ENCODE measurements at places on chromosomes 11 and 22.

DNA sequence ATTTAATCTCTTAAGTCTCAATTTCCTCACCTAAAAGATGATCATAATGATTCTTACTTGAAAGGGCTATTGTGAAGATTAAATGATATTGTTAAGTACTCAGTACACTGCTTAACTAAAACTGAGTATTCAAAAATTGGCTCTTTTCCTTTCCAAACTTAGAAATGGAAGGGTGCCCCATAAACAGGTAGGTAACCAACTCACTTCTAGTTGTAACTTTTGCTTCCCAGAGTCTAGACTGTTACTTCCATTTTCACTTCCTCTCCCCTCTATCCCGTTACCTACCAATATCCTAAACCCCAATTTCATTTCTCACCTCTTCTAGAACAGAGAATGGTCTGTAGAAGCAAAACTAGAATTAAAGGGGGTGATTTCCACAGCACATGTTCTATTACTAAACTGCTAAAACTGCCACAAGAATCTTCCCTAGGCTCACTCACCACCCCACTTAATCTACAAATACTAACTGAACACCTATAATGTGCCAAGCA is 50.0 kb downstream of the RRAS2 start:
- no peak for DNase-seq

DNA sequence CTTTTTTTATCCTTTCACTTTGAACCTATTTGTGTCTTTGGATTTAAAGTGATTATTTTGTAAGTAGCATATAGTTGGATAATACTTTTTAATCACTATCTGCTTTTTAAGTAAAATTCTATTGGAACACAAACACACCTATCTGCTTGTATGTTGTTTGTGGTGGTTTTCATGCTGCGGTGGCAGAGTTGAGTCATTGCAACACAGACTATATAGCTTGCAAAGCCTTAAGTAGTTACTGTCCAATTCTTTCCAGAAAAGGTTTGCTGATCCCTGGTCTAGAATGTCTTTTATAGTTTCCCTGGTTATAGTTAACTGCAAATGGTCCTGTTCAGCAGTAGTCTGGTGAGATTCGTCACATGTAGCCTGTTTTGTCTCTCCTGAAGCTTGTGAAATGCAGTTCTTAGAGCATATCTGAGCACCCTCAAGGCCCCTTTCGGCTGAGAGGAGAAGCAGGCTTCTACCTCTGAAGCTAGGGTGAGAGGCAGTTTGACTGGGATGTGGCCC is 21.5 kb downstream of the SHANK3 start:
- DNase-seq: peak; percentile 54

GRCh38 chr11:75264356-75264755 is 23.8 kb downstream of the TPBGL start:
- no peak for DNase-seq

DNA sequence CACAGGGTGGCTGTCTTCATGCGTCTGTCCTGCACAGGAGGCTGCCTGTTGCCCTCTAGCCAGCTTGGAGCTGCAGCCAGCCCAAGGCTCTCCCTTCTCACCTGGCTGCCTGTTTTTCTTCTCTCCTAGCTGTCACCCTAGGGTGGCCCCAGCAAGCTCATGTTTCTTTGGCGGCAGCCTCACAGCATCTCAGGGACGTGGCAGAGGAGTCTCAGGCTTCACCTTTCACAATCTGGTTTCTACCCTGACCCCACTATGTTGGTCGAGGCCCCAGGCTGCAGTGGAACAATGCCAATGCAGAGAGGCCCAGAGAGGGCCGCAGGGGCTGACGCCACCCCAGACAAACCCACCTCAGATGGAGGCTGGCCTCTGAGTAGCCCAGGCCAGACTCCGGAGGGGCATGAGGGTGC is 2.5 kb upstream of the CLDN5 start:
- no peak for DNase-seq

- DNase-seq: no peak
Measured at GRCh38 chr22:44741929-44742328, 10.4 kb upstream of the ARHGAP8 start.

DNA sequence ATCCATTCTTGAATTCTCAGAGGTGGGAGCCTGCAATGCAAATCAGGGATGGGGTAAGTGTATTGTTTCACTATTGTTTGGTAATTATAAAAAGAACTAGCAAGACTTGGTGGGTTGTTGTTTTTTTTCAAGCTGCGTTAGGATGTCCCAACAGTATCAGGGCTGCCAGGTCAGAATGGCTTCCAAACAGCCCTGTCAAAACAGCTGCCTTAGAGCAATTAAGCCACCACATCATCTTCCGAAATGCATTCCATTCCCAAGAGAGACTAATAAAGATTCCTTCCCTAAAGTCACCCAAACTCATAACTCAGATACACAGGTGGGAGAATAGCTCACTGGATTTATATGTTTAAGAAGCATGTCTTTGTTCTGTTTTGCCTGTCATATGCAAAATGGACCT is 23.5 kb downstream of the BBOX1 start:
- no peak for DNase-seq

DNA sequence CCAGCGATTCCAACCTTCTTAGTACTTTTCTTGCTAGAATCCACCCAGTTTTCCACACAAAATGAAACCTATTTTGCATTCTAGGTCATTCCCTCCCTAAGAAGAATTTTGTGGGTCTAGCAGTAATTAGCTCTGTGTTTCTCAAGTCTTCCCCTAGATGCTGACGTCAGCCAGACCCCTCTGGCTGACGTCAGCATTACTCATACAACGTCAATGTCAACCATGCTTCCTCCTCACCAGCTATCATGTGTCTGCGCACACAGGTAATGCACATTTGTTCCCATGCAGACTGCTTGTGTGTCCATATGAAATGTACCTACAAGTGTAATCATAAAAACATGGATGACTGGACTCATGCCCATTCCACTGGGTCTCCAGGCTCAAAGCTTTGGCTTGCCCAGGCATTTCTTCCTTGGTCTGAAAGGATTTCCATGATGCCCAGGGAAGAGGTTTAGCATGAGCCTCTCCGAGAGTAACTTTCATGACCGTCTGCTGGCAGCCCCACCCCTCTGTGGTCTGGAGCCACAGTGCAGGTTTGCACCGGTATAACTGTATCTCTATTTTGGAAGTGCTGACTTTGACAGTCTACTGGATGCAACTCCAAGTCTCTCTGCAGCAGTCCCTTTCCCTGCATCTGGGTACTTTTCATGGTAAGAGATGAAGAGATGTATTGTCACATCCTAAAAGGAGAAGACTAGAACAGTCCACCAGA is 58.6 kb downstream of the DSCAML1 start:
- DNase-seq: no peak

DNA sequence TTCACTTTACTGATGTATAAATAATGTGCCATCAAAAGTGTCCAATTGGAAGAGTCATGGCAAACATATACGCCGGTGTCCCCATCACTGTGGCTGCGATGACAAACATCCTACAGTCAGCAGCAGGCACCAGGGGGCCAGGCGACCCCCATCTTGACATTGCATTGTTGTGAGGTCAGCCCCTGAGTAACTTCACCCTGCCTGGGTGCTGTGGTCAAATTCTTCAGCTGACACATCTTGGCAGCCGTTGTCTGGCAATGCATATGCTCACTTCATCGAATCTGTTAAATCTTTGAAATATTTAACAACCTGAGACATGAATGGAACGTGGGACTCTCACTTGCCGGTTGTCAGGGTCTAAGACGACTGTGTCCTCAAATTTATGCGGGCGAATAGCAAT is 430.9 kb downstream of the BRD1 start:
- DNase-seq: peak; percentile 2

DNA sequence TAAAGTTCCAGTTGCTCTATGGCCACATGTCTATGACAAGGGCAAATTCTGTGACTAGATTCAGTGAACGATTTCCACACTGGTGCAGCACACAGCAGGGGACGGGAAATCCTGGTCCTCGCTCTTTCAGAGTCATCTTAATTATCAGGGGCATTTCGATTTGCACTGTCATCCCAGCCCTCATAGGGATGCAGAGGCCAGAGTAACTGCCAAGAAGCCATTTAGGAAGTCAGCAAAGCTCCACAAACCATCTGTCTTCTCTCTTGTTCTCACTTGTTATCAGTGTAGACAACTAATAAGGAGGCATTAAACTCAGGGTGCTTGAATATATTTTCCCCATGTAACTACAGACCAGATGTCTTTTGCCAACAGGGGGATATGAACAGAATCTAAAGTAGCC is 151.7 kb downstream of the STK33 start:
- peak; percentile 19 for DNase-seq

DNA sequence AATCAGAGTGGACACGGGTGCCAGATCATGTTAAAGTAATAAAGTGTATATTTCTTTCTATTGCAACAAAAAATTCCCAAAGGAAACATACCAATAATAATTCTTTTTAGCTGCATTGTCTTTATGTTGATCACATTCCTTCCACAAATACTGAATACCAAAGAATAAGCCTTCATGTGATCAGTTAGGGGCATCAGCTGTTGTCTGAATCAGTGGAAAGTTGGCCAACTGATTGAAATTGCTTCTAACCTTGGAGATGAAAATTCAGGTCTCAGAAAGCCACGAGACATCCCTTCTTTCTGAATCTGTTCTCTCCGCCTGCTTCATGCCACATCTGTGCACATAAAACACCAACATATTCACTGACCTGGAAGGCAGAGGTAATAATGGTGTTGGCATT is 785.2 kb downstream of the KCNA4 start:
- no peak for DNase-seq

GRCh38 chr22:40533712-40534378 is 102.7 kb downstream of the MRTFA start:
- DNase-seq: peak; percentile 88

GRCh38 chr11:104329078-104329665 is 165.2 kb upstream of the PDGFD start:
- no peak for DNase-seq

DNA sequence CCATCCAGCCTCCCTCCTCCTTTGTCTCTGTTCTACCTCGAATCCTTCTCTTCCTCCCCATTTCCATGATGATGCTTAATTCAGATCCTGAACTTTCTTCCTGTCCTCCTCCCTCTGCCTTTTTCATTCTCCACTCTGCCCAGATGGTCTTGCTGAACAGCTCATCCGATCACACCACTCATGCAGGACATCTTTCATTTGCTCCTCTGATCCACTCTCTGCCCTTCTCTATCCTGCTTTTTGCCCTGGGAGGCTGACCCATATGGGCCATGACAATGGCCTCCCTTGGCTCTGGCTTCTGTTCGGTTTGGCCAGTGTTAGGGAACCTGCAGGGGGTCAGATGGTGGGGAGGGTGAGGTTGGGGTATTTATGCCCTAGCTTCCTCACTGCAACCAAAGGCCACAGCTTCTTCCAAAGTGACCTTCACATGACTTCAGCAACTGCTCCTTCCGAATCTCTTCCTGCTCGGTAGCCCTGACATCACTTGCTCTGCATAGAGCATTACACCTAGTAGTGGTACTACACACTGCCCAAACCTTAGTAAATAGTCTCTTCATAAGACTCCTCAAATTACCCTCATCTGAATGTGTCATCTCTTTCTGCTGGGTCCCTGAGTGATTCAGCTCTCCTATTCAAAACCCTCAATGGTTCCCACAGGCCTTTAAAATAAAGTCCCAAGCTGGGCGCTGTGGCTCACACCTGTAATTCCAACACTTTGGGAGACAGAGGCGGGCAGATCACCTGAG is 32.7 kb upstream of the MICAL2 start:
- no peak for DNase-seq

DNA sequence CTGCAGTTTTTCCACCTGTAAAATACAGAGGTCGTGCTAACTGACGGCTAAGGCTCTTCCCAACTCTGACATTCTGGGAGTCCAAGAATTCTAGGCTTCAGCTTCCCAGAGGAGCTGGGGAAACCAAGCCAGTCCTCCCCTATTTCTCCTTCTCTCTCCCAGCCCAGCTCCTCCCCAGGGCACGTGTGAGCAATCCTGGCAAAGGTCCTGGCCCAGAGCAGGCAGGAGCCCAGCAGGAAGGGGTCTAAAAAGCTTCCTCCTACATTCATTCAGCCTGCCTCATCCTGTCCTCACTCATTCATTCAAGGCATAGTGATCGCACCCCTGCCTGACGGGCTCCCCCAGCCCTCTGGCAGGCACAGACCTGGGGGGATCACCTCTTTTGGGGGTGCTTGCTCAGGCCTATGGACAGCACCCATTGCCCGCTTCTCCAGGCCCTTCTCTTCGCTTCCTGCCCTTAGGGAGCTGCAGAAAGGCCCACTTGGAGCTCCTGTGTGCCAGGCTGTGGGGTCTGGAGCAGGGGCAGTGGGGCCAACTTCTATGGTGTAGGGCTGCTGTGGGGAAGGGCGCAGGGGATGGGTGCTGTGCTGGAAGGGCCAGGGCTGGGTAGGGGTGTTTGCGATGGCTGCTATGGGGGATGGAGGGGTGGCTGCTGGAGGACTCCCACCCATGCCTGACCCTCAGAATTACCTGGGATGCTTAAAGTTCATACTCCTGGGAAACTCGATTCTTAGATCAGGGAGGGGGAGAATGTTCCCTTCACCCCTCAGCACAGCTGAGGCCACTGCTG is 9.8 kb downstream of the KCNC1 start:
- no peak for DNase-seq

DNA sequence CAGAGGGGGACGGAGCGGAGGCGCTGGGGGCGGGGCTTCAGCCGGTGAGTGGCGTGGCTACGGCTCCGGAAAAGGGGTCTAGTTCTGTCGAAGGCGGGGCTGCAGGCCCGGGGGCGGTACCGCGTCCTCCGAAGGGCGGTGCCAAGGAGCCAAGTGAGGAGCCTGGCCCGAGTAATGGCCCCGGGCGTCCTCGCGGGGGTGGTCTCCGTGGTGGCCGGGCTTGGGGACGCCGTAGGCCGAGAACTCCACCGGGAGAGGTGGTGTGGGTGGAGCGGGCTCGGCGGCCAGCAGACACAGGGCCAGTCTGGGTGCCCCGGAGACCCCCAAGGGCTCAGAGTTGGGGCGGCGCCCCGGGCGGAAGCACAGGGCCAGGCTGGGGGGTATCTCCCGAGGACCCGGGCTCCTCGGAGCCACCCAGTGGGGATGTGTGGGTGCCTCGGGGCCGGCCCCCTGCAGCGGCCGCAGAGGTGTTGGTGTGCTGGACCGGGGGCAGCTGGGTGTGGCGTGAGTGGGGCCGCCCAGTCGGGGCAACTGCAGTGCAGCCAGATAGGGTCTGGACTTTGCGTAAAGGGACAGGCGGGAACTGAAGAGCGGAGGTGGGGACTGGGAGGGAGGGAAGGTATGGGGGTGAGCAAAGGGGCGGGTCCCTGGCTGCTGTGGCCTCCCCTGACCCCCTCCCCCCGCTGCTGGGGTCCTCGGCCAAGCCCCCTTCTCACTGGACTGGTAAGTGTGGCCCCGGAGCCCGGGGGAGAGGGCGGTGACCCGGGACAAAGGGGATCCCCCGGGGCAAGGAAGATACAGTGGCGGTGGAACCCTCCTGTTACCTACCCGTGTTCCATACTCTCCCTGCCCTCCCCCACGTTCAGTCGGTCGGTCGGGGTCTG is 838 bp downstream of the FKBP2 start:
- DNase-seq: no peak

DNA sequence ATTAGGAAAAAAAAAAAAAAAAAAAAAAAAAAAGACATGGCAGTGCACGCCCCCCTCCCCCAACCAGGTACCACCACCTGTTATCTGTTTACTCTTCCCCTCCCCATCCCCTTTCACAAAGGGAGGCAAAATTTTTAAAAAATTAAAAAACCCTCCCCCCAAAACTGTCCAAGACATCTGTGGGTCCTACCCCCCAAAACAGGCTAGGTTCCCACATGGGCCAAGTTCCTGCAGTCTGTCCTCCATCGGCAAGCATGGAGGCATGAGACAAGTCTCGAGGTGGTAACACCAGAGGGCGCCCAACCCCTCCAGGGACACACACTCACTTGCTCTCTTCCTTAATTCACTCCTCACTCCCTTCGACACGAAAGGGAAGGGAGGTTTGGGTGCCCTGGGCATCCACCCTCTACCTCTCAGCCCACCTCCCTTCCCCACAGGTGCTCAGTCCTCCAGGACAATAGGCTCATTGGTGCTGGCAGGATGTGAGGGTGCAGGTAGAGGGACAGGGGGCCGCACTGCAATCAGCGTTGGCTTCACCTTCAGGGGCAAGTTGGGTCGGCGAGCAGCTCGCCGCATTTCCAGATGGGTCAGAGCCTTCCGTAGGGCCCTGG is 2.2 kb upstream of the TUT1 start:
- DNase-seq: peak; percentile 83
